CD8-positive, alpha-beta memory T cell (primary cell): ENCODE measurements at places on chromosomes 2 and 18.
A peak's percentile ranks its signal among the peaks of the same experiment; 100 is the strongest.

DNA sequence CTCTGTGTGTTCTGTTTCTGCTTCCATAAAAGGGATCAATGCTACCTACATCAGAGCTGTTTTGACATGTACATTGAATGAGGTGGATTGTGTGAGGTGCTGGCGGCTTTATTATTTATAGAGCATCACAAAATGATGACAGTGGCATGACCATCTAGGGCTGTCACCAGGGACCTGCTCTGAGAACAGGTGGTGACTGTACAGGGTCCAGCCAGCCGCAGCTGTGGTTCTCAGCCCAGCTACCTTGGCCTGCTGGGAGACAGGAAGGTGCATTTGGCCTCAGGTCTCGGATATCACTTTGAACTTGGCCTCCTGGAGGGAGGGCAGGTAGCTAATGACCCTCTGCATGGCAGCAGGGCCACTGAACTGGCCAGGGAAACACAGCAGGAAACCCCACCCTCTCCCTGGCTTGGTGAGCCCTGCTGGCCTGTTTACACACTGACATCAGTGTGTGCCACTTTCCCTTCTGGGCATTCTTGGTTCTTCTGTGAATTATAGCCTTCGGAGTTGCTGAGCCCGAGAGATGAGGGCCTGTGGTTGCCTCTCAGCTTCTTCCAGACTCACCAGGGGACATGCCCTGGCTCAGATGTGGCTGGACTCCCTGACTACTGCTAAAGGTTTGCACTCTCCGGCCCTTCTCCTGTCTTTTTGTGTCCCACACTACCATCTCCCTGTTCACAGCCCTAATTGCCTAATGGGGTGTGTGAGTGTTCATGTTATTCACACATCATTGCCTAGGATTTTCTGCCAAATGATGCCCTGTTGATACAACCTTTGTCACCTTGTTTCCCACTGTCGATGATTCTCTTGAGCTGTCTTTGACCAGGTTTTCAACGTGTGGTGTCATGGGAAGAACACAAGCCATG, 109.2 kb upstream of the RAB12 start:
- H3K36me3 ChIP-seq: no peaks in the 10 kb centered on the region
- no peak overlapping the region for H3K27ac ChIP-seq
- H3K27me3 ChIP-seq: no peaks in the 10 kb centered on the region

GRCh38 chr2:212538305-212539071, at the start of gene ERBB4:
TSS of gene ERBB4 (minus strand) at chr2:212538802. CDS start at chr2:212538530, 272 bp downstream.
- no peaks in the 10 kb centered on the region for H3K36me3 ChIP-seq
- H3K27me3 ChIP-seq: peaks cover 5% of the 10 kb centered on the region
- no peak within 1 kb of the TSS for H3K4me3 ChIP-seq
- H3K27ac ChIP-seq: no peak within 1 kb of the TSS
- no peaks in the 10 kb centered on the region for H3K4me1 ChIP-seq

DNA sequence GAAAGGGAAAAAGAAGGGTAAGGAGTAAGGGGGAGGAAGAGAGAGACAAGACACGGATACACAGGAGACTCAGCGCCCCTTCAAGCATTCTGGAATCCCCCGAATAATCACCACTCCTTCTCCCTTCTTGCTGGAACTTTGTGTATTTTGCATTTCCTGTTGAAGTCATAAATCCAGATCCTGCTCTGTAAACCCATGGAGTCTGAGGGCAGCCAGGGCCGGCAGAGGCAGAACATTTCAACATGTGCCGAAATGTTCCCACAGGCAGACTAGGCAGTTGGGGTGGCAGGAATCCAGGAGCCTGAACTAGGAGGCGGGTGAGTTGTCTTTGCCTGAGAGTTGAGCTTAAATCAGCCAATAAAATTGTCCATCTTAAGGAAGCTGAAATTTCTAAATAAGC, 193.1 kb downstream of the SH3RF3 start:
- no peak for DNase-seq
- H3K27ac ChIP-seq: no peak overlapping the region
- H3K36me3 ChIP-seq: no peaks in the 10 kb centered on the region
- no peak overlapping the region for H3K4me3 ChIP-seq
- H3K4me1 ChIP-seq: peaks cover 12% of the 10 kb centered on the region

DNA sequence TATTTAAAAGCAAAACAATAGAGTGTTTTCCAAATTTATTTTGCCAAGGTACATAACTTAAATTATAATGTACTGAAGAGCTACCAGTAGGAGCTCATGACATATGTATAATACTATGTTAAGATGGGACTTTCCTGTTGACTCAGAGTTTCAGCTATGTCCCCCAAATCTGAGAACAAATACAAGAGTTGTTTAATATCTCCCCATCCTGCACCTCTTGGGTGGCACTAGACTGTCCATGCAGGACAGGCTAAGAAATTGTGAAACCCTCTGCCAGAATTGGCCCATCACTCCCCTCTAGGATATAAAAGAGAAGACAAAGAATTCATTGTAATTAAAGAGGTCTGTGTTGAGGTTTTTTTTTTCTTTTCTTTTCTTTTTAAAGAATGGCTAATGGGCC, 21.7 kb upstream of the CTAGE1 start:
- H3K36me3 ChIP-seq: no peaks in the 10 kb centered on the region
- no peak overlapping the region for H3K27ac ChIP-seq
- no peak overlapping the region for H3K4me3 ChIP-seq
- no peak for DNase-seq

GRCh38 chr2:205352094-205352493, 330.2 kb upstream of the NRP2 start:
- DNase-seq: no peak
- H3K36me3 ChIP-seq: no peaks in the 10 kb centered on the region
- H3K27me3 ChIP-seq: no peaks in the 10 kb centered on the region
- no peaks in the 10 kb centered on the region for H3K4me1 ChIP-seq
- no peak overlapping the region for H3K4me3 ChIP-seq

DNA sequence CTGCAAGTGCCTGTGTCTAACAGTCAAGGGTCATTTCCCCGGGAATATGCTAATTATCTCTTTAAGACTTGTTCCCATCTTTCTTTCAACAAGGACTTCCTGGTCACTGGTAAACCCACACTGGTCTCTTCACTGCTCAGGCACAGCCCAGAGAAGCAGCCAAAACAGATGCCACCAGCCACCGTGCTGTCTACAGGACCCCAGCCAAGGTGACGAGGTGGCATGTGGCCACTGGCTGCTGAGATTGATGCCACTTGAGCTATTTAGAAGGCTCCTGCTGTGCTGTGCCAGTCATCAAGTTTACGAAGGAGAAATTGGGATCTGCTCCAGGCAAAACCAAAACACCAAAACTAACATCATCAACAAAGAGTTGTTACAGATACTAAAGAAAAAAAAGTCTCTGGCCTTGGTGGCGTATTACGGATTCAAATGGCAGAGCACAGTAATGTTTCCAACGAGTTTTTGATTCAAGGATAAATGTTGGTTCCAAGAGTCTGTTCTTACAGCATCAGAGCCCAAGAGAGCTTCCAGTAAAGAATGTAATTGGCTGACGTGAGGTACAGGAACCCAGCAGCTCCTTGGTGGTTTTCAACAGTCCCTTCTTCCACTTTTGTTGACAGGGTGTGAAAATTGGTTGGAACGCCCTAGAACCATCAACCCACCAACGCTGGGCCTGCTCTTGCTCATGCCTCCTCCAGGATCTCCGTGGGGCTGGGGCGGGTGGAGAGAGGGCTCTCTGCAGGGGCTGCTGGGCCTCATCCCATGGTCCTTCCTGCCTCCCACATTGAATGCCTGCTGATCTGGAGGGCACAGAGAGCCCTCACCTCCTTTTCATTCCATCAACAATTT, 63.7 kb upstream of the ZCCHC2 start:
- H3K27ac ChIP-seq: no peak overlapping the region
- H3K36me3 ChIP-seq: no peaks in the 10 kb centered on the region
- no peak for DNase-seq
- H3K27me3 ChIP-seq: peaks cover 2% of the 10 kb centered on the region
- H3K4me1 ChIP-seq: no peaks in the 10 kb centered on the region
- no peak overlapping the region for H3K4me3 ChIP-seq

DNA sequence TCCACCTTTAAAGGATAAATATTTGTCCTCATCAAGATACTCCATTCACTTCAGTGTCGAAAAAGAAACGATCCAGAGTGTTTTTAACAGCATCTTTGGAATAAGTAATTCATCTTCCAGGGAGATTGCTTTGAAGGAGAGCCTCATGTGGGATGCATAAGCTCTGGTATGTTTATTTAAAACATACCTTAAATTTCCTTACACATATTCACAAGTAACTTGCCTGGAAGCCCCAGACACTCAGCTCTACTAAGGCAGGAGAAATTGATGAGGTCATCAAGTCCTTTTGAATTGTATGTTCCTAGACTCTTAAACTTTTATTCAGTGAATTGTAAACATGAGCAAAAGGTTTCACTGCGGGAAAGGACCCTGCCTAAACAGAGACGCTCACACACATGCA, 103.0 kb downstream of the CDK15 start:
- no peaks in the 10 kb centered on the region for H3K36me3 ChIP-seq
- no peak overlapping the region for H3K27ac ChIP-seq
- no peaks in the 10 kb centered on the region for H3K27me3 ChIP-seq
- no peak for DNase-seq
- no peak overlapping the region for H3K4me3 ChIP-seq

DNA sequence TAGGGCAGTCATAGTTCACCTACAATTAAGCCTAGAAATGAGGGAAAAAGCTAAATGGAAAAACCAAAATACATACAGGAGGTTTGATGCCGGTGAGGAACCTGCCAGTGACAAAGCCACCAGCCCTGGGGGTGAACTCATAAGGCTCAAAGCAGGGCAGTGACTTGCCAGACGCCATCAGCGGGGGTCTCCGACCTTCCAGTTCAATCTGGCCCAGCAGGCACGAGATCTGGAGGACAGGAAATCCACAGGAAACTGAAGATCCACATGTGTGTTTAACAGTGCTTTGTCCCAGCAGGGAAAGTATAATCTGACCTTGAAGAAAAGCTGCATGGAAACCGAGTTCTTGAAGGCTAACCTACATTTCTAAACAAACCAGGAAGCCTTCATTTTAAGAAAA, 60.1 kb downstream of the POLR1A start:
- no peak overlapping the region for H3K4me3 ChIP-seq
- no peaks in the 10 kb centered on the region for H3K27me3 ChIP-seq
- no peak for DNase-seq
- no peak overlapping the region for H3K27ac ChIP-seq
- H3K4me1 ChIP-seq: peaks cover 15% of the 10 kb centered on the region
- peaks cover 22% of the 10 kb centered on the region for H3K36me3 ChIP-seq

DNA sequence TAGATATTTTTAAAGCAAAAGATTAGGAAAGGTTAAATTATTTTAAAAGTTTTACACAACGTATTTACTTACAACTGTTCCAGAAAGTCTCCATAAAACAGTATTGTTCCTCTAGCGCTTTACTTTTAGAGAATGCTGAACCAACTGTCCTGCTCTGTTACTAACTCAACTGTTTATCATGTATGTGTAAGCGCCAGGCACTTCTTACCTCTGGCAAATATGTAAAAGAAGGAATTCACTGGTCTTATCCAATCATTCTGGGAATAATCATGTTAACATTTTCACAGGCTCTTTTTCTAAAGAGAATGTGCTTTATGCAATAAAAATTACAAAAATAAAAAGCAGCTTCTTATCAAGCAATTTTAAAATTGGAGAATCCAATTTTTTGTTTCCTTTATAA, 68.0 kb downstream of the COBLL1 start:
- no peak for DNase-seq
- no peaks in the 10 kb centered on the region for H3K27me3 ChIP-seq
- H3K36me3 ChIP-seq: no peaks in the 10 kb centered on the region
- H3K27ac ChIP-seq: no peak overlapping the region
- H3K4me1 ChIP-seq: no peaks in the 10 kb centered on the region

GRCh38 chr2:10977003-10977402, 65.3 kb downstream of the KCNF1 start:
- H3K27me3 ChIP-seq: no peaks in the 10 kb centered on the region
- H3K4me1 ChIP-seq: no peaks in the 10 kb centered on the region
- no peak for DNase-seq

DNA sequence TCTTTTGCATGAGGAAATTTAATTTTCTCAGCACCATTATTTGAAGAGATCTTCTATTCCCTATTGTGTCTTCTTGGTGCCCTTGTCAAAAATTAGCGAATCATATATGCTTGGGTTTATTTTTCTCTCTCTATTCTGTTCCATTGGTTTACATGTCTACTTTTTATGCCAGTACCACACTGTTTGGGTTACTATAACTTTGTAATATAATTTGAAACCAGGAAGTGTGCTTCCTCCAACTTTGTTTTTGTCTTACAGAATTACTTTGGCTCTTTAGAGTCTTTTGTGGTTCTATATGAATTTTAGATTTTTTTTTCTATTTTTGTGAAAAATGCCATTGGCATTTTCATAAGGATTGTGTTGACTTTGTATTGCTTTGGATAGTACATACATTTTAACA, 17.6 kb downstream of the ALMS1 start:
- H3K27me3 ChIP-seq: no peaks in the 10 kb centered on the region
- H3K27ac ChIP-seq: no peak overlapping the region
- H3K36me3 ChIP-seq: no peaks in the 10 kb centered on the region
- no peaks in the 10 kb centered on the region for H3K4me1 ChIP-seq
- no peak for DNase-seq

GRCh38 chr2:161139098-161139987, 20.9 kb upstream of the TANK start:
- H3K27ac ChIP-seq: peak overlapping the region; percentile 49
- peaks cover 38% of the 10 kb centered on the region for H3K4me1 ChIP-seq
- DNase-seq: peak; percentile 46
- H3K4me3 ChIP-seq: peak overlapping the region; percentile 44
- no peaks in the 10 kb centered on the region for H3K36me3 ChIP-seq

DNA sequence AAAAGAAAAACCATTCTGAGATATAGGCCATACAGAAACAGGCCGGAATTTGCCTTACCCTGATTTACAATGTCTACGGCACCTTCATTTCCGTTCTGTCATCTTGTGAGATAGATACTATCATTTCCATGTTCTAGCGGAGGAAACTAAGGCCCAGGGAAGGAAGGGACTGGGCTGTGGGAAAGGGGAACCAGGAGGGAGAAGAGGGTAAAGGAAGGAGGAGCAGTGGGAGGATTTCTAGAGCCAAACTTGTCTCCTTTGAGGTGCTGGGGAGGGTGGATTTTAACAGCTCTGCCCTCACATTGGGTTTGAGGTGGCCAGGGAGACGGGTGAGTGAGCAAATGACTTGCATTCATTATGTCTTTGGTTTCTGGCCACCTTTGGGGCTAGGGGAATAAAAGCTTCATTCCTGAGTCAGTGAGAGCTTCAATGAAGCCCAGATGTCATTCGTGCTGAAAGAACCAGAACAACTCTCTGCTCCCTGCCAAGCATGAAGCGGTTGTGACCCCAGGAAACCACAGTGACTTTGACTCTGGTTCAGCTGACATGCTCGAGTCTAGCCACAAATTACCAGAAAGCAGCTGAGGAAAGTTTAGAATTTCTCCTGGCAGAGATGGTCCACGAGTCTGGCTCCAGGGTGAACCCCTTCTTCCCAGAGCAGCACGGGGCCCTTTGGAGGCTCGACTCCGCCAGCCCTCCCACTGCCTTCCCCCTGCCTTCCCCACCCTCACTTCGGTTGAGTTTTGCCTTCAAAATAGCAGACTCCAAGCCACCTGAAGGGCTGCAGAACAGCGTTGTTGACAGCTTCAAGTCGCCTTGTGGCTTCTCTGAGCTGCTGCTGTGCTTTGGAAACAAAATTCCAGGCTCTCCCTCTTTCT, 3.8 kb downstream of the ACTG2 start:
- no peaks in the 10 kb centered on the region for H3K36me3 ChIP-seq
- H3K4me1 ChIP-seq: peaks cover 21% of the 10 kb centered on the region
- DNase-seq: peak; percentile 5
